Kidney epithelial cell (primary cell): ENCODE measurements at places on chromosomes 12 and 14. TPM values are rescaled to one million over a fixed set of nuclear protein-coding genes. Genes with fewer than 3 reads are reported as not detected.

GRCh38 chr14:31180299-31181051 lies 27.1 kb downstream of the HECTD1 start:
- no peak for DNase-seq

GRCh38 chr14:22226381-22226780 lies 362.6 kb downstream of the DAD1 start:
- no peak for DNase-seq

NACA gene
- 1,136 and 1,207 TPM in 2 replicates for total RNA-seq

- DNase-seq: peak; percentile 87
Observed at GRCh38 chr12:89756585-89757398, 48.2 kb upstream of the ATP2B1 start.

GRCh38 chr12:26800347-26800746 lies 32.6 kb downstream of the ITPR2 start:
- no peak for DNase-seq

- no peak for DNase-seq
Observed at GRCh38 chr12:100414739-100415138, 57.9 kb downstream of the SLC17A8 start.

DNA sequence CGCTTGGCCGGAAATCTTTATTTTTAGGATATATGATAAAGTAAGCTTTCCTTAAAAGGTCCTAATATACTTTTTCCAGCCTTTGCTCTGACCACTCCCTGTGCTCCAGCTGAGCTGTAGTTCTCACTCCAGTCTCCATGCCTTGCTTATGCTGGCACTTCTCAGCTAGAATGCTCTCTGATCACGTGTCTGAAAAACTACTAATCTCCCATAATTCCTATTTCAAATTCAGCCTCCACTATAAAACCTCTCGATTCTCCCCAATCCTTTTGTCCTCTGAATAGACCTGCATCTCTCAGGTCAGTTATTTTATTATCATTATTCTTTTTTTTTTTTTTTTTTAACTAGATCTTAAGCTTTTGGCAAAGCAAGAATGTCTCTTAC lies 3.7 kb downstream of the BIN2 start:
- DNase-seq: no peak
